Stimulated activated CD8-positive, alpha-beta memory T cell treated with anti-CD3 and anti-CD28 coated beads, Interleukin-2, amount 100 ng/mL, for 1 hour (primary cell): ENCODE measurements at places on chromosomes 5 and 9.

- no peak for DNase-seq
Observed at GRCh38 chr5:113778147-113778546, 264.7 kb downstream of the YTHDC2 start.

GRCh38 chr9:90343366-90343765 is 299.3 kb downstream of the DIRAS2 start:
- DNase-seq, result no peak

DNA sequence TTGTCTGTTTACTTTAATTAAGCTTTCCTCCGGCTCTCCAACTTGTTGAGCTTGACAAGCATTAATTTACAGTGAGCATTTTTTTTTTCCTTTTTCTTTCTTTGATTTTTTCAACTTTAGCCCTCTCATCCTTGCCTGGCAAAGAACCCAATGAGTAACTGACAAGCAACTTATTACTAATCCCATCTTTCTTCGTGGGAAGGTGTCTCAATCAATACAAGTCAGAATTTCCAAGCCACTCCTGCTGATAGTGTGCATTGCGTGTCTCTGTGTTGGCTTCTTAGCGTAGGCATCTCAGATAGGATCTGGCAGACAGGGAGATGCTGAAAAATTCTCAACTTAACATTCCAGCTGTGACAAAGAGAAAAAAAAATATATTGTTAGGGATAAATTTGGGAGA is 527.7 kb upstream of the WWC1 start:
- no peak for DNase-seq

- no peak for DNase-seq
Observed at GRCh38 chr9:17793713-17794622, 215.1 kb downstream of the SH3GL2 start.

- DNase-seq, result no peak
Observed at GRCh38 chr5:107806705-107807104, 136.0 kb upstream of the EFNA5 start.

- DNase-seq, result no peak
Observed at GRCh38 chr9:91689006-91689405, 261.0 kb downstream of the ROR2 start.

DNA sequence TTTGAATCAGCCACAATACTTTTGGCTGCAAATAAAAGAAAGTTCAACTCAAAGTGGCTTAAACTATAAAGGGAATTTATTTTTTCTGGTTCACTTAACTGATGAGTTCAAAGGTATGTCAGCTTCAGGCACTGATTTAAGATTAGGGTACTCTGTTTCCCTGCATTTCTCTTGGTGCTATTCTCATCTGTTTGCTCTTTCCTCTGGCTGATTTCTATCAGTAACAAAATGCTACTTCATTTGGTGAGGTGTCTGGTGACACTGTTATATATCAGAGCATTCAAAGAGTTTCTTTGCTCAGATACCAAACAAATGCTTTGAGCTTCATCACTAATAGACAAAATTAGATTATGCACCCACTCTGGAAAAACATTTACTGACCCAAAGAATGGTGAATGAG is 65.9 kb upstream of the HTR4 start:
- DNase-seq, result no peak

GRCh38 chr9:89642789-89643188 is 38.0 kb downstream of the GADD45G start:
- no peak for DNase-seq

DNA sequence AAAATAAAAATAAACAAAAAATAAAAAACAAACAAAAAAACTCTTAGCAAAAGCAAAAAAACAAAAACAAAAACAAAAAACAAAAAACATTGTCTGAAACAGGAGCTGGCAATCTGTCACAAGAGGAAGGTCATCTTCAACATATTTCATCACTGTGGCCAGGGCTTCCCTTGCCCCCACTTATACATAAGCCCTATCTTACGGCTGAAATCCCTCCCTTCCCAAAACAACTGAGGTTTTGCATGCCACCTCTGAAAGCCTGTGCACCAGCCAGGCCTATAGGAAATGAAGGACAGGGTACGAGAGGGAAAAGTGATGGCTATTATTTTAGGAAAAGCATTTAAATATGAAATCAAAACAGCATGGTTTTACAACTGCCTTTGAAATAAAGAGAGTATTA is 10.8 kb downstream of the MTMR12 start:
- DNase-seq, result no peak

DNA sequence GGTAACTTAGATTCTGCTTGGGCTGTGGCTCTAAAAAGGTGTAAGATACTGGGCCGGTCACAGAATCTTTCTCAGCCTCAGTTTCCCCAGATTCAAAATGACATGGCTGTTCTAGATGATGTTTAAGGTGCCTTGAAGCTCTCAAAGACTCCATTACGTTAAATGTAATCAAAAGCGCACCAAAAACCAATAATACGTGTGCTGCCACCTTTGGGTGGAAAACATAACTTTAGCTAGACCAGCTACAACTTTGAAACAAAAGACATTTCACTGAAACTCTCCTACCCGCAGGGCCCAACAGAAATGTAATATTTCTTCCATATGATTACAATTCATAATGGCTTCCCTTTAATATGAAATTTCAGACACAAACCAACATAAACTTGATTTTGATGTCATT is 35.0 kb upstream of the PCSK5 start:
- no peak for DNase-seq

DNA sequence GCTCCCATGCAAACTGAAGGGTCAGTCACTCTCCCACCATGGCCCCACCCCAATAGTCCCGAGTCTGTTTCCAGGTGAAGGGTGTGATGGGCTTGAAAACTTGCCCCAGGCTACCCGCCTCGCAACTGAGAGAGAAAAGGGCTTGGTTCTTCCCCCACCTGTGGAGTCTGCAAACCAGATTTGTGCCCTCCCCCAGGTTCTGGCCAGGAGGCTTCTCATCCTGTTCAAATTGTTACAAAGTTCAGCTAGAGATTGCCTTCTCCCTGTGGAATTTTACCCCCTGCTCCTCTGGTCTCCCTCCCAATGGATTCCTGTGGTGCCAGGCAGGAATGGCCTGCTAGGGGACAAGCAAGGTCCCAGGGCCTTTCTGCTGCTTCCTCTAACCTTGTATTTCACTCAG is 93.1 kb upstream of the ACO1 start:
- no peak for DNase-seq

DNA sequence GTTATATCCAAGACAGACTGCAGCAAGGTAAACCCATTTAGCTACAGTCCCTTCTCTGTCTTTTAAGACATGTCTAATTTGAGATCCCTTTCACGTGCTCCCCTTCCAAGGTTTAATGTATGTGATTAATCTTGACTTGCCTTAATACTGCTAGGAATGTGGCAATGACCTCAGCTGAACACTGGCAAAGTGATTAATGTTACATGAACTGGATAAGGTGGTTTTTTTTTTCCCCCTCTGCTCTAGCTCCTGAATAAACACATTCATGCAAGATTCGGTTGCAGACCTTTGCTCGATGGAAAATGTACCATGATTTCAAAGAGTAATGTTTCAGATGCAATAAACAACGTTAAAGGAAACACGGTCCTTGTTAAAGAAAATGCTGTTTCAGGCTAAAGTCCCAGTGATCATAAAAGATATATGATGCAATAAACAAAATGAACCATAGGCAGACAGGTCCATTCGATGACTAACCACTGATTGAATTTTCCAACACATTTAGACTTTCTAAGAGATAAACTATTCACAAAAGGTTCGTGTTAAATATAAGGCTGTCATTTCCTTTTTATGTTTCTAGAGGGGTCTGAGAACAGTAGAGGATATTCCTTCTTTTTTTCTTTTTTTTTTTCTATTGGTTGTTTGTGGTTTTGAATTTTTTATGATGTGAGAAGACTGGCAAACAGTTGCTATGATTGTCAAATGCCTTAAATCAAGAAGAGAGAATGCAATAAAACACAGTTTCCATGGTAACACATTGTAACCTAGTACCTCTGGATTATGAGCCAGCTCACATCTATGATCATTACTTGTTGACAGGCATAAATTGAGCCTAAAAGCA is 44.7 kb upstream of the ZNF608 start:
- DNase-seq, result no peak
